Stimulated activated CD8-positive, alpha-beta memory T cell treated with anti-CD3 and anti-CD28 coated beads, Interleukin-4, amount 100 ng/mL, for 1 hour (primary cell): ENCODE measurements at places on chromosomes 1 and 21.

GRCh38 chr1:221510793-221511503 is 230.9 kb downstream of the DUSP10 start:
- DNase-seq, result no peak

DNA sequence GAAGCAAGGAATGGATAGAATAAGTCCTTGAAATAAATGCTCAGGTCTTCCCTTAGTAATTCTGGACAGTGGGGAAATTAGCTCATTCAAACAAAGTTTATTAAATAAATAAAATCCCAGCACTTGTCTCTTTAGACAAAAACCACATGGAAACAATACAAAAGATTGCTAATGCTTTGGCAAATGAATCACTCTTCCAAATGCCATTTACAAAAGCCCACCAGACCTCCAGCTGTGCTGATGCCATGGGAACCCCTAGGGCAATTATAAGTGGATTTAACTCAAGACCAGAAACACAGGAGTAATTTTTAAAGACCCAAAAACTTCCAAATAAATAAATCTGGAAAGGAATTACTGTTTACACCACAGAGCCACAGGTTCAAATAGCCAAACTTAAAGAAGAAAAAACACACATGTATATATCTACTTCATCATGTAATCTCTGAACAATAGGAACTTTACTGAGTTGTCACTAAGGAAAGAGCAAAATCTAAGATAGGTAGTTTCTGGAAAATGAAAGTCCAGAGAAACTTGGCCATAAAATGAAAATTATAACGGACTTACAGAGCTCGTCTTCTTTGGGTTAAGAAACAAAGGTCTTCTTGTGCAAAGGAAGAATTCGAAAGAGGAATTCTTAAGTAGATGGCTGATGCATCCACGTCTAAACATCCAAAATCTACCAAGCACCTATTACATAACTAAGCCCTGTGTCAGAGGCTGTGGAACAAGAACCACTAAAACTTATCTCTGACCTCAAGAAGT is 399.4 kb downstream of the SMYD3 start:
- DNase-seq, result no peak

DNA sequence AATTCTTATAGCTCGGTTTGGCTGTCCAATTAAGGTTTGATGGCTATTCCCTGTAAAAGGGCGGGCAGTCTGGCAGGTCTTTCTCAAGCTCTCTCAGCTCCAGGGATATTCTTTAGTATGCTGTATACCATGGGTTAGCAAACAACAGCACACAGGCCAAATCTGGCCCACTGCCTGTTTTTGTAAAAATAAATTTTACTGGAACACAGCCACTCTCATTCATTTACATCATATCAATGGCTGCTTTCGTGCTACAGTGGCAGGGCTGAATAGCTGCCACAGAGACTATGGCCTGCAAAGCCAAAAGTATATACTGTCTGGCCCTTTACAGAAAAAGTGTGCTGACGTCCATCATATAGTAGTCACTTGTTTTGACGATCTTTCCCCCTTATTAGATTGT is 32.0 kb downstream of the MACO1 start:
- DNase-seq, result no peak

DNA sequence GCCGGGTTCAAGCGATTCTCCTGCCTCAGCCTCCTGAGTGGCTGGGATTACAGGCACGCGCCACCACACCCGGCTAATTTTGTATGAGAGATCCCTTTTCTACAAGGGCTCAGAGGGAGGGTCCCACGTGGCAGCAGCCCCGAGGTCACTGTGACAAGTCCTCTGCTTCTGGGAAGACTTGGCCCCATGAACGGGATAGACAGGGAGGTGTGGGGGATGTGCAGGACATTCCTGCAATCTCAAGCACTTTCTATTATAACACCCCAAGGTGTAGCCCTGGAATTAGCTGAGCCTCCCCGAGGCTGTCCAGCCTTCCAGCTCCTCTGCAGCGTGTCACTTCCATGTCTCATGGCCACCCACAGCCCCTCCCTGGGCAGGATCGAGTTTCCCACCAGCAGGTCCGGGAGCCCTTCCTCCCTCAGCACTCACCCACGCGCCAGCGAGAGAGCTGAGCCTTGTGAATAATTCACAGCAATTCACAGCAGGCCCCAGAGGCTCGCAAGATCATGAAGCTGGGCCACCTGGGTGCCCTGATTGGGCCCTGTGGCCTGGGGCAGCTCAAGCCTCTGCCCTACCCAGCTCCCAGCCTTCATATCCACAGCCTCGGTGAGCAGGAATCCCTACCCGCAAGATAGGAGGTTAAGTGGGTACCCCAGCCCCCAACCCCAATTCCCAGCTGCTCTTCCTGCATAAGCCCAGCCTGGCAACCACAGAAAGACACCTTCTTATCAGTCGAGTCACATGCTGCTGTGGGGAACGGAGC is 22.8 kb upstream of the RNU1-4 start:
- DNase-seq, result no peak

- no peak for DNase-seq
Observed at GRCh38 chr1:86774305-86775295, 70.2 kb downstream of the SH3GLB1 start.

- DNase-seq, result no peak
Observed at GRCh38 chr1:83058327-83058726, 940.6 kb downstream of the TTLL7 start.

DNA sequence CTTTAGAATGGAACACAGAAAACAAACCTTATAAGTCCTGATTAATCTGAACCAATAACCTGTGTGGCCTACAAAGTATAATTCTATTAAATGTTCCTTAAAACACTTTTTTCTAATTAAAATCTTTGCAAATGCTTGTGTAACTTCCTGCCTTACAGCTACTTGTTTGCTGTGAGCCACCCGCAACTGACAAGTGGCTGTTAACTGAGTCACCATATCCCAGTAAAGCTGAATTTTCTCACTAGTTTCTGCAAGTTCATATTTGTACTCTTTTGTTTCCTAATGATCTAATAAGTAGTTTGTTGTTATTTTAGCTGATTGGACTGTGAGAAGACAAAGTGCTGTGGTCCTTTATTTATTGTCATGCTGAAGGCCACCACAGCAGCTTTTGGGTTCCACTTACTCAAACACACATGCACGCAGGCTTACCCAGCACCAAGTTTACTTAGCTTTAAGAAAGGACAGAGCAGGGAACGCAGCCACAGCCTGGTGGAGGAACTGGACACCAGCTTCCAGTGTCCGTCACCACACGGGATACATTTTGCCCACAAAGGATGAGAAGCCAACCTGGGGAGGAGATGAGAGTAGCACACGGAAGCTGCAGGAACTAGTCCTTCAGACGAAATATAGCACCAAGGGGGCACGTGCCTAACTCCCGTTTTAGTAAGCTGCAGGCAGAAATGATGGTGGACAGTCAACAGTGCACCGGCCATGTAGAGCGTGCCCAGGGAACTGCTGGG is 47.8 kb downstream of the LCA5L start:
- no peak for DNase-seq

DNA sequence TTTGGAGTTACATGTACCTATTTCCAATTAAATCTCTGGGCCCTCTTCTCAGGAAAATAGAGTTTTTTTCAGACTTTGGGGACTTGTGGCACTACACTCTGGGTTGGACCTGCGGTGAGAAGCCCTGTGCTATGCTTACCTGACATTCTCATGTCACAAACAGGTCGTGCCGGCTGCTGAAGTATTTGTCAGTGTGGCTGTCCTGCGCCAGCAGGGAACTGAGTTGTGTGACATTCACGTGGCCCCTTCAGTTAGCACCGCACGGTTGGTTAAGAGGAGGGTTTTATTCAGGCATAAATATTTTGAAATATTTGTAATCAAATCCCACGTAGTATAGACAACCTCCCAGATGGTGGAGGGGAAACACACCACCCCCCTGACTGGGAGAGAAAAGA is 6.3 kb upstream of the COL6A2 start:
- no peak for DNase-seq

DNA sequence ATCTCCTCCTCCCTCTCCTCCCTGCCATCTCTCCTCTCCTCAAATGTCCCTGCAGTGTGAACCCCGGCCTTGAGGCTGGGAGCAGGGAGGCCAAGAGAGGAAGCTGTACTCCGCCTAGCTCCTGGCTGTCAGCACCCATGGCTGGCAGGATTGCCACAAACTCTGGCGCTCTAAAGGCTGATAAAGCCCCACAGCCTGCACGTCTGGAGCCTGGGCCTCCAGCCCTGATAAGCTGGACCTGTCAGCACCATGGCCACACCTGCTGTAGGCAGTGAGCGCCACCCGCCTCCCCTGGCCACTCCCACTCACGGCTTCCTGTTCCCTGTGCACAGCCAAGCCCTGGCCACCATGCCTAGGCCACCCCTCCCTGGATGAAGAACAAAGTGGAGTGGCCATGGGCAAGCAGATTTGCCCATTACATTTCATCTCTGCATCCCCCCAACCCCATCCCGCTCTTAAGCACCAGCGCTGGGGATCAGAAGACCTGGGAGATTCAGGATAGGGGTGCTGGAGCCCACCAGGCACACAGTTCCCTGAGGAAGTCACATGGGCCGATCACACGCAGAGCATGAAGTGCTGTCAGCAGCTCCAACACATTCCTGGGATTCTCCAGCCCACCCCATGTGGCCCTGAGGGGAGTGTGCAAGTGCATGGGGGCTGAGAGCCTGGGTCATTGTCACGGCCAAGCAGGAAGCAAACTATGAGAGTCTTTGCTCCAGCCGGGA is 24.2 kb upstream of the NPPB start:
- DNase-seq, result no peak

DNA sequence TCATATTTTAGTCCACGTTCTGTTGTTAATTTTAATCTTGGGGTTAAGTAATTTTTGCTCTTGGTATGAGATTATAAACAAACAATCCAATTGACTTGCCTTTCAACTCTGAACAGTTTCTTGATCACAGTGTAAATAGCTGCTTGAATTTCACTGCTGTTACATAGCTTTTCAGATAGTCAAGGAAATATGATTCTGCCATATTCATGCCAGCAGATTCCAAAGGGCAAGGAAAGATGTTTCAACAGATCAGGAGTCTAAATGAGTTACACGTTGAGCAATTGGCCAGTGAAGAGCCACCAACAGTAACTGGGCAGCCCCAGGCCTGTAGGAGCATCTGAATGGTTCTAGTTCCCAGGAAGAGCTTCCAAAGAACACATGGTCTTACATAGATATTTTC is 93.6 kb downstream of the LEPR start:
- no peak for DNase-seq

DNA sequence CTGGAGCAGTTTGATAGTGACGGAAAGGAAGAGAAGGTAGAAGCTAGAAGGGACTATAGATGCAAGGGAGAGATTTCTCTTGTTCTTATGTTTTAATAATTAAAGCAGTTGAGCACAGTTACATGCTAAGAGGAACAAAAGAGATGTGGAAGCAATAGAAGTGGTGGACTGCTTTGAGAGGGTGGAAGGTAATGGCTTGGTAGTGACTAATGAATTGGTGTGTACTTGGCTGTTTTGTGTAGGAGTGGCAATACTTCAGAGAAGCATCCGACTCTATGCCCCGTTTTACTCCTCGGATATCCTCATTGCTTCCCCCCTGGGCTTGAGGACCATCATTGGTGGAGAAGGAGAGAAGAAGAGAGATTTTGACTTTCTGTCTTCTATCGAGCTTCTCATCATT is 12.8 kb downstream of the UTP25 start:
- DNase-seq, result no peak

GRCh38 chr1:110475362-110476027 is 24.5 kb downstream of the PROK1 start:
- no peak for DNase-seq

GRCh38 chr1:83130886-83131691 is 867.8 kb downstream of the TTLL7 start:
- DNase-seq, result no peak

DNA sequence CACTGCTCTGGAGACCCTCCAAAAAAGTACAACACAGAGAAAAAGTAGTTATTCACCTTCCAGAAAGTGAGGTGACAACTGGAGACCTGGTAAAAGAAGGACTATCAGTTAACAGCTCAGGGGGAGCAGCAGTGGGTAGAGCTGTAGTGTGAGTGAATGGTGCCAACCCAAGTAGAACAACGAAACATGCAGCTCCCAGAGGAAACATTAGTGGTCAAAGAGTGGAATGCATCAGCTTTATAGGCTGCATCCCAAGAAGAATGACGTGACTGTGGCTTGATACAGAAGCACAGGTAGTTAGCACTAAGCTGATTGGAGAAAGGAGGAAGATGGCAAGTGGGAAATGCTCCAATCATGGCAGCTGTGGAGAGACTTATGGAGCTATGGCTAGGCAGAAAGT is 275.7 kb upstream of the CAMK1G start:
- DNase-seq, result no peak

DNA sequence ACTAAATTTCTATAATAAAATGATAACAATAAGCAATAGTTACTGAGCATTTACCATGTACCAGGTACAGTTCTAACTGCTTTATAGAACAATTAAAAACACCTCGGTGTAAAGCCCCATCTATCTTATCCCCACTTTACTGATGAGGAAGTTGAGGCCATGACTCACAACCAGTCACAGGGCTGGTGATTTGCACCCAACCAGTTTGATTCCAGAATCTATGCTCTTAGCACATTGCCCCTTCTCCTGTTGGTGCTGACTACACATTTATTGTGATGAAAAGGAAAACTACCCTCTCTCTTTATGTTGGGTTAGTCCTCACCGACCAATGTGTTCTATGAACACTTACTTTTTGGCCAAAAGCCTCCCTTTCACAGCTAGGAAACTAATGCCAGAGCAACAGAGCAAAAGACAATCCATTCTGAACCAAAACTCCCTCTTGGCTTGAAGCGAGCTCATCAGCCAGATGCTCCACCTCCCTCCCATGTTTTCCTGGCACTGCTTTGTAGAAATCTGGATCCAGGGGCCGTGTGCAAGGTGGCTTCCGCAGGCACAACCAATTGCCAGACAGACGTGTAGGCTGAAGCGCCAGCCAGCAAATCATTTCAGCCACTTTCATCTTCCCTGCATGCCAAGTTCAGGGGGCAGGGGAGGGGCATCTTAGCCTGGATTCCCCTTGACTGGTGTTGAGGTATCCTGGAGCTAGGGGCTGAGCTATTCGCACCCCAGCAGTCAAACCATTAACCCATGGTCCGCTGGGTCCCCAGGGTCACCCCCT is 32.0 kb upstream of the SLC30A1 start:
- no peak for DNase-seq

DNA sequence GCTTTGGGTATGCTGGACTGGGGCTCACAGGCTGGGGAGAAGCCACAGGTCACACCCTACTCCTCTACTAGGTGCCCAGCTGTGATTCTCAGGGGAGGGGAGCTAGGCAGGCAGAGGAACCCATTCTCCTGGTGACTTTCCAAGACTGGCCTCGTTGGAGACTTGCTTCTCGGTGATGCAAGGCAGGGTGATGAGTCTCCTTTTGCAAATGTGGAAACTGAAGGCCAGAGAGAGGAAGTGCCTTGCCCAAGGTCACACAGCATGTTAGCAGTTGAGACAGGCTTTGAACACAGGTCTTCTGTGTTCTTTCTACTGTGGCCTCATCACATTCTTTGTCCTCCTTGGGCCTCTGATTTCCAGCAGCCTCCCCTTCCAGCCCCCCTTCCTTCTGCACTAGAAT is 20.5 kb upstream of the C1QA start:
- DNase-seq, result no peak

GRCh38 chr1:67766141-67766978 is 66.9 kb downstream of the GNG12 start:
- DNase-seq, result no peak

GRCh38 chr1:24105368-24106160 is 6.4 kb downstream of the MYOM3 start:
- DNase-seq, result no peak
